Activated CD4-positive, alpha-beta T cell treated with anti-CD3 and anti-CD28 coated beads for 36 hours (primary cell): ENCODE measurements at places on chromosomes 16 and 17.

- no peak for DNase-seq
These were observed 484.9 kb upstream of the WSB1 start for GRCh38 chr17:26809033-26809432.

GRCh38 chr17:43400943-43401717 is 2.3 kb downstream of the ARL4D start:
- no peak for DNase-seq

GRCh38 chr17:67546578-67547527 is 169.8 kb downstream of the PITPNC1 start:
- DNase-seq = no peak

- DNase-seq = no peak
These were observed 1.3 kb upstream of the GJC1 start for GRCh38 chr17:44831371-44831770.

- no peak for DNase-seq
These were observed 306.1 kb upstream of the XYLT1 start for GRCh38 chr16:17776888-17777287.

GRCh38 chr17:31581491-31581890 is 190.0 kb downstream of the RAB11FIP4 start:
- no peak for DNase-seq

GRCh38 chr17:79644617-79645016 is 33.8 kb upstream of the RBFOX3 start:
- DNase-seq = no peak

GRCh38 chr17:36118477-36119353 is 15.1 kb downstream of the CCL4 start:
- peak; percentile 26 for DNase-seq

- no peak for DNase-seq
These were observed 133.7 kb downstream of the USP31 start for GRCh38 chr16:23015580-23015979.

DNA sequence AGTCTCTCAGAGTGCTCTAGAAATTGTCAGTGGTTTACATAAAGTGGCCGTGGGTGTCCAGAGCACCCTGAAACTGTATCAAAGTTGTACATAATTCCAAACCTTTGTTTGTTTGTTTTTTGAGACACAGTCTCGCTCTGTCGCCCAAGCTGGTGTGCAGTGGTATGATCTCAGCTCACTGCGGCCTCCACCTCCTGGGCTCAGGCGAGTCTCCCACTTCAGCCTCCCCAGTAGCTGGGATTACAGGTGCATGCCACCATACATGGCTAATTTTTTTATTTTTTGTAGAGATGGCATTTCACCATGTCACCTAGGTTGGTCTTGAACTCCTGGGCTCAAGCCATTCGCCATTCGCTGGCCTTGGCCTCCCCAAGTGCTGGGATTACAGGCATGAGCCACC is 24.3 kb upstream of the ADGRG1 start:
- DNase-seq = no peak

DNA sequence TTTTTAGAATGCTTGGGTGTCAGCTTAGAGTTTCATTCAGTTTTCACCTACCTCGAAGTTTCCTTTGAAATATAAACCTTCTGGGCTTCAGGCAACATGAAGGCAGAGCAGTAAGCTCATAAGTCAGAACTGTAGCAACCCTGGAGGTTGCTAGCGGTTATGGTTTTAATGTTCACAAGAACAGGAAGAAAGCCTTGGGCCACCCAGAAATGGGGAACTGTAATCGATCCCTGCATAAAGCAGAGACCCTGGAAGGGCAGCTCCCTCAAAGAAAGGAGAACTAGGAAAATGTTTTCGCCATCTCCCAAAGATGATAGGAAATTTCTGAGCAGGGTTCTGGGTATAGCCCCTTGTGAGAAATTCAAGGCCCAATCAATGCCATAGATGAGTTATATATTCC is 47.8 kb upstream of the RASL10B start:
- DNase-seq = no peak

DNA sequence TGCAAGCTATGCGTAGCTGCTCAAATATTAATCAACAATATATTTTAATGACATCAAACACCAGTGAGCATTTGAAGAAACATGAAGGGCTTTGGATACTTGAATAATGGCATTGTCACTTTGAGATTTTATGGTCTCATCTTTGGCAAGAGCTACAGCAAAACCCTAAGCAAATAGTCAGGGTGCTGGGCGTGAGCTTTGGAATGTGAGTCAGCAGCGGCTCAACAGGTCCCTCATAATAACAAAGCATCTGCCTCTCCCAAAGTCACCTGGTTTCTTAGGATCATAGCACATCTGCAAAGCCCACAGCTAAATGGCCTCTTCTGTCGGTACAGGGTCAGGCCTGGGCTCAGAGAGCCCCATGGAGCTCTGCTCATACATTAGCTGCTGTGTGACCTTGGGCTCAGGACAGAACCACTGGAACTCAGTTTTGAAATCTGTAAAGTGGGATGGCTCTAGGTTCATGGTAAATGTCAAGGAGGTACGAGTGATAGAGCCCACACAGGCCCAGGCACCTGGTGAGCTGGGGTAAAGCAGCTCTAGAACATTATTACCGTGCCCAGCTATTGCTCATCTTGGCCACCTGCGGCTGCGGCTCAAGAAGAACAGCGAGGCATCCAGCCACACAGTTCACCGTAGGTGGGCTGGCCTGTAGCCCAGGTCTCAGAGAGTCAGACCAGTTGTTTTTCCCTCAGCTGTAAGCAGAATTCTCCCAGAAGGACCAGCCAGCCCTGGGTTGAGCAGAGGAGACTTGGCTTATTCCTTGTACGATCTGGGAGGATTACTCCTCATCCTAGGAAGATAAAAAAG is 544.5 kb upstream of the CDH11 start:
- no peak for DNase-seq

DNA sequence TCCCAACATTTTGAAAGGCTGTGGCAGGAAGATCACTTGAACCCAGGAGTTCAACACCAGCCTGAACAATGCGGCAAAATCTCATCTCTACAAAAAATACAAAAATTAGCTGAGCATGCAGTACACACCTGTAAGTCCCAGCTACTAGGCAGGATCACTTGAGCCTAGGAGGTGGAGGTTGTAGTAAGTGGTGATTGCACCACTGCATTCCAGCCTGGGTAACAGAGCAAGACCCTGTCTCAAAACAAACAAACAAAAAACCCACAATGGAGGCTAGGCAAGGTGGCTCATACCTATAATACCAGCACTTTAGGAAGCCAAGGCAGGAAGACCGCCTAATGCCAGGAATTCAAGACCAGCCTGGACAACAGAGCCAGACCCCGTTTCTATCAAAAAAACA is 12.0 kb downstream of the APPBP2 start:
- DNase-seq = no peak

- DNase-seq = no peak
These were observed 35.7 kb downstream of the ESRP2 start for GRCh38 chr16:68200088-68200783.

DNA sequence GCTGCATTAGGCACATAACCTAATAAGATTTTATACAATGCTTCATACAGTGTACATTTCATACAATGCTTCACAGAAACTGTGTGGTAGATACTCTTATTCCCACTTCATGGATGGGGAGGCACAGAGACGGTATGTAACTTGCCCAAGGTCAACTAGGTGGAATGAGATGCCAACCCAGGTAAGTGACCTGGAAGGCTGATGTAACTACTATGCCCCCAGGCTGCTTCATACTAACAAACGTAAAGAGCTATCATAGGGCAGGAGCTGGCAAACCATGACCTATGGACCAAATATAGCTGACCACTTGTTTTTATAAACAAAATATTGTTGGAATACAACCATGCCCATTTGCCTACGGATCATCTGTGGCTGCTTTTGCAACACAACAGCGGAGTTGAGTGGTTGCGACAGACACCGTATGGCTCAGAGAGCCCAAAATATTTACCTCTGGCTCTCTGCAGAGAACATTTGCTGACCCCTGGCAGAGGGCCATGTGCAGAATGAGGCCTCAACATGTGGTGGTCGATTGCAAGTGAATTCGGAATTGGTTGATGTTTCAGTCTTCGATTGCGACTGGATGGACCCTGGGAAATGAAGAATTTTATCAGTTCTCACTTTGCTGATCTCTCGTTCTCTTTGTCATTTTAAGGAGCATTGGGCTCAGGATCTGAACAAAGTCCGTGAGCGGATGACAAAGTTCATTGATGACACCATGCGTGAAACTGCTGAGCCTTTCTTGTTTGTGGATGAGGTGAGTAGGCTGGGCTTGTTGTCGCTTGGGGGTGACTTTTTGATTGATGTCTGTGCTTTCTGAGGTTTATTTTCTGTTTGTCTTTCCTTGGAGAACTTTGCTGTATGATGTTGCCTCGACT is 109.7 kb downstream of the PLCG2 start:
- DNase-seq = no peak

DNA sequence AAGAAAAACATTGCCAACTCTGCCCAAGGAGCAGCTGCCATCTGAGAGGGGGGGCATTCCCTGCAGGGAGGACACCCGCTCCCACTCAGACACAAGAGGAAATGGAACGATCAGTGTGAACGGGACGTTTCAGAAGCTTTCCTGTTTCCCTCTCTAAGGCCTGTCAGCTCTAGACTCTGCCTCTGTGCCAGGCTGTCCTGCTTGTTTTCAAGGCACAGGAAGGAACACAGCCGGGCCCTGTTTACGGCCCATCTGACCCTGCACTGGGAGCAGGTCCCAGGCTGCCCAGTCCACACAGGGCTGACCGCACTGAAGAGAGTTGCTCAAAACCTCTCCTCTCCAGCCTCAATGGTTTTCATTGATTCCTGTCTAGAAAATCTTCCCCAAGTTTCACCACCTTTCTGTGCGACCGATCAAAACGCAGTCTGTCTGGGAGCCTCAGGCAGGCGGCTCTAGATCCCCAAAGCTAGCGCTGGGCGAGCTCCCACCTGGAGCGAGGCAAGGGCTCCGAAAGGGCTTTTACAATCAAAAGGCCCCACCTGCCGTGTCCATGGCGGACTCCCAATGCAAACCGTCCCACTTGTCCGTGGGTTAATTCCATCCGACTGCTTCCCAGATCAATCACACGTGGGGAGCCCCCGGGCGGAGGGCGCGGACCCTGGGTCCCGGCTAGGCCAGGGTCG is 1.5 kb downstream of the PIEZO1 start:
- peak; percentile 39 for DNase-seq

GRCh38 chr17:5921512-5922282 is 148.5 kb upstream of the WSCD1 start:
- no peak for DNase-seq

GRCh38 chr17:32502013-32502412 is 15.2 kb downstream of the CDK5R1 start:
- DNase-seq = peak; percentile 36

GRCh38 chr17:48604770-48605329 is at the start of gene HOXB6:
TSS of gene HOXB6 (minus strand) at chr17:48604986. CDS start at chr17:48598150, 6,836 bp downstream.
- no peak for DNase-seq

GRCh38 chr16:87621976-87622713 is 19.8 kb downstream of the JPH3 start:
- DNase-seq = no peak

DNA sequence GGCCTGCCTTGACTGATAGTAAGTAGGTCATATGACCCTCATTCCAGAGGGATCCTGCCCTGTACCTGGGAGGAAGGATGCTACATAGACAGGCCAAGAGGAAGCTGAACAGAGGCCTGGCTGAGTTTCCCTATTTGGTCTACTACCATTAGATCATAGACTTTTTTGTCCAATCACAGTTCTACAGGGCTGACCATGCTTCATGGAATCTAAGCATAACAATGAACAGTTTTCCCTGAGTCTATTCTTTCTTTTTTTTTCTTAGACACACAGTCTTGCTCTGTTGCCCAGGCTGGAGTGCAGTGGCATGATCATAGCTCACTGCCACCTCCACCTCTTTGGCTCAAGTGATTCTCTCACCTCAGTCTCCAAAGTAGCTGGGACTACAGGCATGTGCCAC is 3.9 kb downstream of the GPR179 start:
- DNase-seq = no peak

DNA sequence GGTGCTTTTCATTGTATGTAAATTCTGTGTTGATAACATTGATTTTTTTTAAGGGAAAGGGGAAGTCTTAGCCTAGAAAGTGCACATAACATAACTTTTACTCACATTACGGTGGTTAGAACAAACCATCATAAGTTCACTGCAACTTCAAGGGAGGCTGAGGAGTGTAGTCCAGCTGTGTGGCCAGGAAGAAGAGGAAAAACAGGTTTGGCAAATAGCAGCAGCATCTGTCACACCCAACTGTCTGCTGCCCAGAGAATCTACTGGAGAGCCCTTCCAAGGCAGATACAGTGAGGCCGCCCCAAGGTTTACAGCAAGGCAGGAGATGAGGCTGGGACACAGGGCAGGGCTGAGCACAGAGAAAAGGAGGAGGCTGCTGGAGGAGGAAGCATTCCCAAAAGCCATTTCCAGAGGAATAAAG is 60.6 kb downstream of the AIPL1 start:
- DNase-seq = peak; percentile 24

DNA sequence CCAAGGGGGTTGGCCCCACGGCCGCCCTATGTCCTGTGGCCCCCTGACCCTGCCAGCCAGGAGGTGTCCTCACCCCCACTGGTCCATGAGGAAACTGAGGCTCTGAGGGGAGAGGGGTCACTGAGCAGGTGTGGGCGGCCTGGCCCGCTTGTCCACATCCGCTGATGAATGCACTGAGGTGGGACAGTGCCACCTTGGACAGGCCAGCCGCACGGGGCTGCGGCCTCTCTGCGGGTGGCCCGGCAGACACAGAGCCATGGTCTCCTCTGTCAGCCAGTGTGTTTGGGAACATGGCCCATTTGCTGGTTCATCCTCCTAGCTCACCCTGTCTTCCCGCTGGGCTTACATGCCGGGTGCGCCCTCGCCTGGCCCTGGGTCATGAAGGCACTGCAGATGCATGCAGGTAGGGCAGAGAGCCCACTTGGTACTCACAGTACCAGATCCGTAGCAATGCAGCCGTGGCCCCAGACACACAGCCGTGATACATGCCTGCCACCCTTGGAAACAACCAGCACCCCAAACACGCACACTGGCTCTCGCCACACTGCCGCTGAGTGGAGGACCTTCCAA is 93.9 kb downstream of the ENGASE start:
- DNase-seq = no peak

DNA sequence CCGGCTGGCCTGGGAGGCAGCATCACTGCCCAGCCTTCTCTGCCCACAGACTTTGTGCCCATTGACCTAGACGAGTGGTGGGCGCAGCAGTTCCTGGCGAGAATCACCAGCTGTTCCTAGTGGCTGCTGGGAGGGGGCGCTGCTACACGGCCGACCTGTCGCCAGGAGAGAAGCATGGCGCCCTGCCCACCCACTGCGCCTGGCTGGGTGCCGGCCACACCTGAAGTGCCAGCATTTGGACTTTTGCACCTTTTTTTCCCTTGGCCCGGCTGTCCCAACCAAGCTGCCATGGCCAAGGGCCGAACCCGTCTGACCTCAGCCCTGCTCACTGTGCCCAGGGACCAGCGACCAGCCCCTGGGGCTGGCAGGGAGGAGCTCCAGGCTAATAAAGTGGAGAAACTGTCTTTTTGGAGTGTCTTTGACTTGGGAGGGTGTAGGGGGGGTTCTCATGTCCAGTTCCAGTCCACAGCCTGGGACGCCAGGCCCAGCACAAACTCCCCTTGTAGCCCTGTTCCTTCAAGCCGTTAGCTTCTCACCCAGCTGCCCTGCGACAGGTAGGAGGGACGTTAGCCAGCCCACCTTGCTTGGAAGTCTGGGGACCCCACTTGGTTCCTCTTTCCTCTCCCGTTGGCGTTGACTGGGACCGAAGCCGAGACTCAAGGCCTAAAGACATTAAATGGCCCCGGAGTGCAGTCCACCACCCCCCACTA is 939 bp upstream of the WDR90 start:
- peak; percentile 79 for DNase-seq

- DNase-seq = no peak
These were observed 27.4 kb upstream of the HAS3 start for GRCh38 chr16:69078073-69078472.
